ENCODE measurements at places on chromosomes 7 and 10.

DNA sequence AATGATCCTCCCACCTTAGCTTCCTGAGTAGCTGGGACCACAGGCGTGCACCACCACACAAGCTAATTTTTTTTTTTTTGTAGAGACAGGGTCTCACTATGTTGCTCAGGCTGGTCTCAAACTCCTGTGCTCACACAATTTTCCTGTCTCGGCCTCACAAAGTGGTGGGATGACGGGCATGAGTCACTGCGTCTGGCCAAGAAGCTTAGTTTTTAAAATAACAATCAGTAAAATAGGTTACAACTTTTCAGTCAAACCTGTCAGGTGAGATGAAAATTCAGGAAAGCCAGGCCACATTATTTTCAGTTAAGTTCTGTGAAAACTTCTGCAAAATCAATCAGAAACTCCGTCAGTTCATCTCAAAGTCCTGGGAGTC is 55.4 kb downstream of the FAM241B start:
- no peak for DNase-seq

GRCh38 chr7:6430271-6430940 is 17.3 kb downstream of the DAGLB start:
- DNase-seq = no peak

- DNase-seq = no peak
These were observed 54.3 kb upstream of the DPYSL4 start for GRCh38 chr10:132132421-132132841.

DNA sequence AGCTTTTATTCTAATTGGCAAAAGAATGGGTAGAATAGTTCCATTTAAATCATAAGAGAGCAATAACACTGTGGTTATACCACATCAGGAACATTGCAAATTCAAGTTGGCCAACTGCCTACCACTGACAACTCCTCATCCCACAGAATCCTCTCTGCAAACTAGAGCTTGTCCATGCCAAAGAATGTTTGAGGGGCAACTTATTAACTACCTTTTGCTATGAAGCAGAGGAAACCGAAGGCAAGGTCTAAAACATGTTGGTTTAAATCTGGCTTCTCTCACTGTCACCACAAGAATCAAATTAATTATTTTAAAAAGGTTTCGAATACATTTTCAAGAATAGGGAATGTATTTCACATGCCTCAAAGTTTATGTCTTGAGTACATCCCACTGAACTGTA is 36.0 kb downstream of the RHOBTB1 start:
- DNase-seq = no peak

DNA sequence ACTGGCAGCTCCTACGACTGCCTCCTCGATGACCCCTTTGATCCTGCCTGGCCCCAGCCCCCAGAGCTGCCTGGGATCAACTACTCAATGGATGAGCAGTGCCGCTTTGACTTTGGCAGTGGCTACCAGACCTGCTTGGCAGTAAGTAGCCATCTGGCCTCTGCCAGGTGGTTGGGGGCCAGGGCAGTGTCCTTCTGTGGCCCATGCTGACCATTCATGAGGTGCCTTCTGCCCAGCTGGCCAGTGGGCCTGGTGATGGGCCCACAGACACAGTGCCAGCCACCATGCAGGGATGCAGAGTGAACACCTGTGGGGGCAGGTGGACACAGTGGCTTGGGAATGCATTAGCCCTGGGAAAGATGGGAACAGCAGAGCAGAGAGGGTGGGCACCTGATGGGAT is 50.0 kb downstream of the TBATA start:
- no peak for DNase-seq

DNA sequence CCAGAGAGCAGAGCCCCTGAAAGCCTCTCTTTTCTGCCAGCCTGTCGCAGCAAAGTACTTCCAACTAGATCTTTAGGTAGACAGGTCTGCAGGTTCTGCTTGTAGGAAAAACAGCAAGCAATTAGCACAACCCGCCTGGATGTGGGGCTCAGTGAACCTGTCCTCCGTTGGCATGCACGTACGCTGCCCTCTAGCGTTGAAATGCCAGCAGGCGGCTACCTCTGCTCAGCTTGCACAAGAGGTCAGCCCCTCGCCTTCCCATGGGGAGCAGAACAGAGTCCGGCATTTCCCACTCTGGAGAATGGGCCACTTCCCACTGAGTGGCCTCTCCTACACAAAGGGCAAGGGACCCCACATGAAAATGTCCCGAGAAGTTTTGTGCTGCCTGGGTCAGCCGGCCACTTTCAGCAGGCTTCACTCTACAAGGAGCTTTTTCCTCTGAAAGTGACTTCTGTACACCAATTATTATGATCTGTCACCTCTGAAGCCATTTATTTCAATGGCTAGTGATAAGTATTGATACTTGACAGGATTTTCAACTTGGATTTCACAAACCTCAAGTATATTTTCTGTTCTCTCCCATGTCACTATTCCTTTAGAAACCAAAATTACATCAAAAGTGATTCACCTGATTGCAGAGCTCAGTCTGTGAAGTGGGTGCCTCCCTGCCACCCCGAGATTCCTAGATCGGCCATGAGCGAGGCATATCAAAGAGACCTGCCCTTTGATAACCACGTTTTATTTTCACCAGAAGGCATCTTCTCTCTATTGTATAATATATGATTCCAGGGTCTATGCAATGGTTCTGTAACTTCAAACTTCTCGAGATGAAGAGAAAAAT is 56.7 kb downstream of the JCAD start:
- DNase-seq = peak; percentile 32

GRCh38 chr7:156347132-156347531 is 293.4 kb upstream of the RNF32 start:
- no peak for DNase-seq

GRCh38 chr7:21616796-21617436 is 74.1 kb downstream of the DNAH11 start:
- no peak for DNase-seq

- no peak for DNase-seq
These were observed 13.5 kb upstream of the PCGF5 start for GRCh38 chr10:91206837-91207474.

DNA sequence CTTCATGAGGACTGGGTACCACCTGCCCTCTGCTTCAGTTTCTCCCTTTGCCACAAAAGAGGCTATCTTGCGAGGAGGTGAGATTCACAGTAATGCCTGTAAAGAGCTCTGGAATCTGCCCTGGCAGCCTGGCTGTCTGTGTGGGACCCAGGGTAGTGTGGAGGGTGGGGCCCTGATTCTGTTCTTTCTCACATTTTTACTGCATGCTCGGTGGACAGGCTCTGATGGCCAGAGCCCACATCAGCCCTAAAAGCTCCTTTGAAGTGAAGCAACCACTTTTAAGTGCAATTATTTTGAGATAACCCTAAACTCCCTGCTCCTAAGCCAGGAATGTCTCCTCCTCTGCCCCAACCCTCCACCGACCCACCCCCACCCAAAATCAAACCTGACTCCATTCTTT is 92.1 kb upstream of the PODXL start:
- no peak for DNase-seq

- no peak for DNase-seq
These were observed 91.2 kb upstream of the MYL10 start for GRCh38 chr7:101720324-101720723.

- DNase-seq = no peak
These were observed 75.0 kb upstream of the MKX start for GRCh38 chr10:27820637-27821036.

DNA sequence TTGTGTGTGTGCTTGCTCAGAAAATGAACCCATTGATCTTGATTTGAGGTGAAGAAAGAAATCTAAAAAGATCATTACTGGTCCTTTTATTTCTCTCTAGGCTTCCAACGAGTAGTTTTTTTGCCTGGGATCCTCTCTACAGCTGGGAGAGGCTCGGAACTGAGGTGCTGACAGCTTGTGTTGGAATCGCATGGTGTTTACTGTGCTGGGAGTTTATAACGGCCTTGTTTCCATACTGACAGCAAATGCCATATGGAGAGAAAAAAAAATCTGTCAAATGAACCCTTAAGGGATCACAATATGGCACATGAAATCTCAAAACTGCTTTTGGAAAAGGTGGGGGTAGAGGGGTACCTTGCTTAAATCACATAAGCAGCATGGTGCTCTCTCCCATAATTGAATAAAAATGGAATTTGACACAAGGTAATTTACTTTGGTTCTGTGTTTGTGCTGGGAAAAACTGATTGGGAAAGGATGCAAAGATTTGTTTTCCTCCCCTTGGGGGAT is 165.0 kb downstream of the RGS10 start:
- no peak for DNase-seq

DNA sequence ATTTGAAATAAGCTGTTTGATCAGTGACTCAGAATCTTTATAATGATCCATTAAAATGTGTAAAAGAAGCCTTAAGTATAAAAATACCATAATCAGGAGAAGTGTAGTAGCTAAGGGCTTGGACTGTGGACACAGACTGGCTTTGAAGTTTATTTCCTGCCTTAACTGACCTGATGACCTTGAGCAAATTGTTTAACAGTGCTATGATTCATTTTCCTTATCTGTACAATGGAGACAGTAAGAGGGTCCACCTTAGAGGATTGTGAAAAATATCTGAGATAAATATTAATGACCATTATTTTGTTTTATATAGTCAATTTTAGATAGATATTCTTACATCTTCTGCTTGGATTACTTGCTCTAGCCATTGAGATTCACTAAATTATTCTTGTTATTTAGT is 13.3 kb upstream of the RPA3 start:
- DNase-seq = no peak

DNA sequence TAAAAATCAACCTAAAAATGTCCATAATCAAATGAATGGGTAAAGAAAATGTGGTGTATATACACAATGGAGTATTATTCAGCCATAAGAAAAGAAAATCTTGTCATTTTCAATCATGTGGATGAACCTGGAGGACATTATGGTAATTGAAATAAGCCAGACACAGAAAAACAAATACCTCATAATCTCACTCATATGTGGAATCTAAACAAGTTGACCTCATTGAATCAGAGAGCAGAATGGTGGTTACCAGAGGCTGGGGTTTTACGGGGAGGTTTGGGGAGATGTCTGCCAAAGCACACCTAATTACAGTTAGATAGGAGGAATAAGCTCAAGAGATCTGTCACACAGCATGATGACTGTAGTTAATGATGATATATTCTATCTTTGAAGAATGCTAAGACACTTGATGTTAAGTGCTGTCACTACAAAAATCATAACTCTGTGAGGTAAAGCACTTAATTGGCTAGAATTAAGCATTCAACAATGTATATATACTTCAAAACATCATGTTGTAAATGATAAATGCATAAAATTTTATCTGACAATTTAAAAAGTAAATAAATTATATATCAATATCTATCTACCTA is 39.1 kb upstream of the TNPO3 start:
- DNase-seq = no peak

DNA sequence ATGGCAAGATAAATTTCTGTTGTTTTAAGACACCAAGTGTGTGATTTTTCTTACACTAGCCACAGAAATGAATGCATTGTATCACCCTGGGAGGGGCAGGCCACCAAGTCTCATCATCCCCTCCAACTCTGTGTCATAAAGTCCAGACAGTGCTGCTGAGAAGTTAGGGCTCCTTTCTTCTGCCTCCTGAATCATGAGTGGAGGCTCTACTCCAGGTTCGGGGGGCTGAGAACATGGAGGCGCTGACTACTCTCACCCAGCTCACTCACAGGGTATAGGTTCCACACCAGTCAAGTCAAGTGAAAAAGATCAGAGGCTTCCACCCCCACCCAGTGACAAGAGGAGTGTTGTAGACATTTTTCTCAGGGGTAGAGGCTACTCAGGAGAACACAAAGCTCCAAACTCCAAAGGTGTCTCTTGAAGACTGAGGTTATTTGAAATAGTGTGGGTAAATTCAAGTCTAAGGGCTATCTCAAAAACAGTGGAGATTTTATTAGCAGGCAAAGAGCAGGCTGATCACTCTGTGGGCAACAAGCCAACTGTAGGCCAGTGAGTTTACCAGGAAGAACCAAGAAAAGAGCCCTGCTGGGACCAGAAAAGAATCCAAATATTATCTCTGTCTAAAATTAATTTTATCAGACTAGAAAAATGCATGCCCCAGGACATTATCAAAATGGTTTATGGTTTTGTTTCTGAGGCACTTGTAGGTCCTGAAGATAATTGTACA is 118.6 kb upstream of the RET start:
- DNase-seq = no peak

GRCh38 chr7:43577485-43577951 is 5.4 kb upstream of the STK17A start:
- no peak for DNase-seq

DNA sequence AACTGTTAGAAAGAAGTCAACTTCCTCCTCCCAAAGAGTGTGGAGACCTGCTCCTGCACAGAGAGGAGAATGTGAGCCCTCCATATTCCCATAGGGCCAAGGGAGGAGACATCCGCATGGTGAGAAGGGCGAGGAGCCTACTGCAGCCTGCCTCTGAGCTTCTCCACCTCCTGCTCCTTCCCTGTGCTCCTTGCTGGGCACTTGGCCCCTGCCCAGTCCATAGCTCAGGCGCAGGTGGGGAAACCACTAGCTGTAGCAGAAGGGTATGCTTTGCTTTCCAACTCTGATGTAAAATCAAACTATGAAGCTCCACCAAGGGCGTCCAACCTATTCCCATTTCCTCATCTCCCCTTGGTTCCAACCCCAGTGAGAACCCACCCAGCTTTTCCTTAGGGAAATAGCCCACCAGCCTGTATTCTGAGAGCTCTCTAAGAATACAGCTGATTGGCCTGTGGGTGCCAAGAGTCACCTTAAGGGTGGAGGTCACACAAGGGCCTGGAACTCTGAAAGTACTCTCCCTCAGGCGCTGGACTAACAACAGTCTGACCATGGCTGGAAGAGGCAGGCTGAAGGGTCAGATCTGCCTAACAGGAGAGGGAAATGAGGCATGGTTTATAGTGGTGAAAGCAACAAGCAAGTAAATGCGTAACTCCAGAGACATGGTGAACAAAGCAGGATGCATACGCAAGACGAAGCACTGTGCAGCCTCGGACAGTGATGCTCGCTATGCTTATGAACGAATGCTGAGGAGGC is 13.9 kb downstream of the ZNF488 start:
- no peak for DNase-seq

DNA sequence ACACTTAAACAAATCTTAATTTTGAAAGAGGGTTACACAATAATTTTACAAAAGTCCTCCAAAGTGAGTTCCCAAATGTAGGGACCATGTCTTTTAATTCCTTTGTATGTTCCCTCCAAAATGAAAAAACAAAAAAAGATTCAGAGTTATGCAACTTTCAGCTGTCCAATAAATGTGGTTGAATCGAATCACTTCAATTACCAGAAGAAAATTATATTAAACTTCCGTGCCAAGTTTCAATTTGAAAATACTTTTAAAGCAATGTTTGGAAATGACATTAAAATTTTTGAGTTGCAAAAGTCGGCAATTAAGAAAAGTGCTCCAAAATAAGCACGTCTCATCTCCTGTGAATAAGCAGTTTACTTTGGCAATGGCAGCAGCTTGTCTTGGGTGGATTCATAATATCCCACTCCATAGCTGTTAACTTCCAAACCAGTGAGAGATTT is 60.3 kb upstream of the C1GALT1 start:
- DNase-seq = no peak

GRCh38 chr7:157016352-157017041 is 6.0 kb upstream of the MNX1 start:
- DNase-seq = no peak

- no peak for DNase-seq
These were observed 46.5 kb downstream of the AMPH start for GRCh38 chr7:38584443-38585210.

GRCh38 chr10:26841733-26842317 is 18.9 kb downstream of the ABI1 start:
- DNase-seq = no peak

- DNase-seq = no peak
These were observed 155.0 kb downstream of the STK31 start for GRCh38 chr7:23864973-23865372.

GRCh38 chr7:4800487-4800886 is 25.1 kb downstream of the AP5Z1 start:
- DNase-seq = no peak

GRCh38 chr10:31607481-31607880 is 288.5 kb downstream of the ZEB1 start:
- DNase-seq = no peak

All from T-helper 9 cell (primary cell).